Uterine smooth muscle cell (primary cell): ENCODE measurements at places on chromosomes 5 and 9. TPM values are rescaled to one million over a fixed set of nuclear protein-coding genes. Genes with fewer than 3 reads are reported as not detected.

The UBE2D2 gene
- 46.5 and 49.8 TPM in 2 replicates for total RNA-seq

The NUP214 gene
- 16.0 and 23.0 TPM in 2 replicates for total RNA-seq

The PCDHGA9 gene
- 4.0 and 4.2 TPM in 2 replicates for total RNA-seq

The SLC31A1 gene
- total RNA-seq, result 27.8 and 37.9 TPM in 2 replicates

The DIAPH1 gene
- total RNA-seq, result 24.2 and 41.1 TPM in 2 replicates
